NCI-H1436 (cell line): ENCODE measurements at places on chromosomes 7 and 10.

GRCh38 chr10:33274096-33274785, 60.2 kb downstream of the NRP1 start:
- DNase-seq, result no peak

DNA sequence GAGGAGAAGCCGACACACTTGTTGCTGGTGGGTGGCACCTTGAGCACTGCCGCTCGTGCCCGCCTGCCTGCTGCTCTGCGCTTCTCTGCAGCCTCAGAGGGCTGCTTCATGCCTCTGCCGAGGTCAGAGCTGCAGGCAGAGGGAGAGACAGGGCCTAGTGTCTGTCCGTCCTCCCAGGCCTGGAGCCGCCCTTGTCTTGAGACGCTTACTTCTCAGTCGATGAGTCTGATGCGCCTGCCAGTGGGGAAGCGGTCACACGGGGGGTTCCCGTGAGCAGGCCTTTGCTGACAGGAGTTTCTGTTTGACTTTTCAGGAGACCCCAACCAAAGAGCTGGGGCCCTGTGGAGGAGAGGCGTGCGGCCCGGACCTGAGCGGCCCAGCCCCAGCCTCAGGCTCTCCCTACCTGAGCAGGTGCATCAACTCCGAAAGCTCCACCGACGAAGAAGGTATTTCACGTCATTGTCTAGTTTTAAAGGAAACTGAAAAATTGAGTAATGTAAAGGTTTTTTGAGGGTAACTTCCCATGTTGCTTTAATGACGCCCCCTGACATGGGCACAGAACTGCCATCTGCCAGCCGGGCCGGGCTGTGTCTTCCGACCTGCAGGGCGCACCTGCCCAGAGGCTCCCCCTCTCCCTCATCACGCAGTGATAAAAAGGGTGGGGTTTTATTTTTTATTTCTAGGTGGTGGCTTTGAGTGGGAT, 7.8 kb upstream of the BHLHA15 start:
- no peak for DNase-seq

GRCh38 chr10:117486606-117487005, 55.9 kb upstream of the EMX2 start:
- DNase-seq, result no peak

- no peak for DNase-seq
Observed at GRCh38 chr10:43057831-43058340, 19.0 kb upstream of the RET start.

DNA sequence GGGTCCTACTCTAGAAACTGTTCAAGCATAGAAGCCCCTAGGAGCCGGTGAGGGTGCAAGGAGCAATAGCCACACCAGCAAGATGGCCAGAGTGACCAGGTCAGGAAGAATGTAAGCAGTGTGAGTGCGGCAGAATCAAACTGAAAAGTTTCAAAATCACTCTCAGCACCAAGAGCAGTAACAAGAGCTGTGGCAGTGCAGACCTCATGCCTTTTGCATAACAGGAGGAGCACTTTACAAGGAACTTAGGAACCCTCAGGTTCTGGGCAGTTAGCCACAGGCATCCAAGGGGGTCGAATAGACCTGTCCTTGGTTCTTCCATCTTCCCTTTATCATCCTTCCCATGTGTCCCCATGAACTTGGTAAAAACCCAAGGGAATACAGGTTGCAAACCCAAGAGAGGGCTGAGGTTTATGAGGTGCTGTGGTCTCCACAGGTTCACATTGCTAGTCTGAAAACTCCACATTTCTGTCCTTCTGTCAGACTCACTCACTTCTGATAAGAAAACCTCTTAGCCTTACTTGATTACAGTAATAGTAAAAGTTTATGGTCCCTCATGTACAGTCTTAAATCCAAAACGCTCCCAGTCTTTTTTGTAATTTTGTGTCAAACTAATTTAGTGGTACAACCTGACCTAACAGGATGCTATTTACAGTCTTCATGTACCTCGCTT, 78.4 kb downstream of the PON1 start:
- no peak for DNase-seq

DNA sequence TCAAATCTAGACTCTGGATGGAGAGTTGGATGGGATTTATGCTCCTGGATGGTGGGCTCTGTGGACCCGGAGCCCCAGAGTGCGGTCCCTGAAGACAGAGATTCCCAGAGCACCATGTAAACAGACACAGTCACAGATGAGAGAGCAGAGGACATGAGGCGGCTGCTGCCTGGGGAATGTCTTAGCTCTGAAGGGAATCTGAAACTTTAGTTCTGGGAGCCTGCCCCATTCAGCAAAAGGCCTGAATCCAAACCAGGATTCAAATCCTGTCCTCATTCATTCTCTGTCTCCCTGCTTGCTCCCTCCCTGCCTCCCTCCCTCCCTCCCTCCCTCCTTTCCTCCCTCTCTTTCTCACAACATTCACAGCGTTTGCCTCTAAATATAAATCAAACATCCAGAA, 49.5 kb upstream of the CALD1 start:
- DNase-seq, result no peak

DNA sequence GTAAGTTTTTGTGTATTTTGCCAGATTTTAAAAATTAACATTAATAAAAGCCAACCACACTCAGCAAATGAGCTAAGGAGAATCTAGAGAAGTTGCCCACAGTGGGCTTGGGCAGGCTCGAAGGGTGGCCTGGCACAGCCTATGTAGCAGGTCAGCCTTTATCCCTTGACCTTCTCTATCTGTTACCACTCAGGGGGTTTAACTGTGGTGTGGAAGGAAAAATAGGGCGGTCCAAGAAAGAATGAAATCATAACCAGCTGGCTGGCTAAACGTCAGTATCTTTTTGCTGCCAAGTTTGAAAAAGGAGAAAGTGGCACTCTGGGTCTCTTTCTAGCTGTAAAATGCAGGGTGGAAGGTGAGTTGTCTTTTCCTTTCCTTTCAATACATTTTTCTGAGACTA, 130.3 kb upstream of the ASAH2 start:
- no peak for DNase-seq

DNA sequence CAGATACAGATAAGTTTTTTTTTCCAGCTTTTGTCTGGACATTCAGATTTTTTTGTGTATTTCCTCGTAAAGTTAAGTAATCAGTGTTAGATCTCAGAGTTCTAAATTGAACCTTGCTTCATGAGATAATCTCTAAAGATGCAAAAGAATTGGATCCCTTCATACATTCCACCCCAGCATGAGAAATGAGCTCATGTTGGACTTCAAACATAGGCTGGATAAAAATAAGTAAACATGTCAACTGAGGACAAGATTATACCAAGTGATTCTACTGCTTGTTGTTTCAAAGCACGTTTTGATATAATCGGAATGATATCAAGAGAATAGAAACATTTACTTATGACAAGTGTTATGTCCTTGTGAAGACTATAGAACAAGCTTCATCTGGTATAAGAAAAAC, 117.0 kb upstream of the DKK1 start:
- no peak for DNase-seq

DNA sequence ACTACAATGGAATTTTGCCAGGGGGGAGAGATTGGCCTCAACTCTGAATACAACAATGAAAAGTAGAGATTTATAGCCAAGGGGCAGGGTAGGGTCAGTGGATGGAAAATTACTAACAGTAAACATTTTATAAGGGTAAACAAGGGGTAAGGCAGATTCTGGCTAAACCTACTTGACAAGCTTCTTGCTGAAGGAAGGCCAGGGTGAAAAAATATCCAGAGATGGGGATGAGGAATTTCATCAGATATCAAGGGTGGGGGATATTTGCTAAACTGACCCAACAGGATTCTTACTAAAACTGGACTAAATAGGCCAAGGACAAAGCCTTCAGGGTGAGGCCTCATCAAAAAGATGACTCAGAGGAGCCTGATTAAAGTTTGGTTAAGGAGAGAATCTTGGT, 156.3 kb downstream of the RTKN2 start:
- DNase-seq, result no peak

- DNase-seq, result no peak
Observed at GRCh38 chr7:131183611-131184119, 144.0 kb upstream of the MKLN1 start.

- no peak for DNase-seq
Observed at GRCh38 chr10:83476211-83476610, 663.1 kb upstream of the GHITM start.

DNA sequence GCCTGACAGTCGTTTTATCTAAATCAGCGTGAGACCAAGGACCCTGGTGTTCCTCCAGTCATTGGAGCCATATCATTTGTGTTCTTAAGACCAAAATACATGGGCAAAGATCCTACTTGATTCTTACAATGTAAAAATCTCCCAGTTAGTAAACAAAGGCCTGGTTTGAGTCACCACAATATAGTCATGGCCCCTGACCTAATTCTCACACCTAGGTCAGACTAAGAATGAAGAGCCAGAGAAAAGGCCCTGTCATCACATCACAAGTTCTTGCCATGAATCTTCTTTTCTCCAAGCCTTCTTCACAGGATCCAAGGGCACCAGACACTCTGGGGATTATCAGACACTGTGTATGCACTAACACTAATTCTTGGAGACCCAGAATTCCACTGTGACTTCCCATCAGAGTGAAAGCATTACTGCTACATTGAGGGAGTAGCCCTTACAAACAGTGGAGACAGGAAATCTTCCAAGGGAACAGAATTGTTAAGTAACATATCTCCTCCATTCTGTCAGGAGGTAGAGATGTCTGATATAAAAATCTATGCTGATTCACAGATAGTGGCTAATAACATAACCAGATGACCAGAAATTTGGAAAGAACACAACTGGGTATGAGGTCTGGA, 7.6 kb upstream of the ERVW-1 start:
- DNase-seq, result no peak

- DNase-seq, result no peak
Observed at GRCh38 chr7:120989257-120990220, 1.0 kb downstream of the CPED1 start.

- no peak for DNase-seq
Observed at GRCh38 chr10:86317949-86318725, 48.5 kb downstream of the GRID1 start.

GRCh38 chr10:122171302-122172075, 99.6 kb upstream of the BTBD16 start:
- DNase-seq, result no peak

- DNase-seq, result no peak
Observed at GRCh38 chr10:81135851-81136250, 598.1 kb downstream of the SH2D4B start.

DNA sequence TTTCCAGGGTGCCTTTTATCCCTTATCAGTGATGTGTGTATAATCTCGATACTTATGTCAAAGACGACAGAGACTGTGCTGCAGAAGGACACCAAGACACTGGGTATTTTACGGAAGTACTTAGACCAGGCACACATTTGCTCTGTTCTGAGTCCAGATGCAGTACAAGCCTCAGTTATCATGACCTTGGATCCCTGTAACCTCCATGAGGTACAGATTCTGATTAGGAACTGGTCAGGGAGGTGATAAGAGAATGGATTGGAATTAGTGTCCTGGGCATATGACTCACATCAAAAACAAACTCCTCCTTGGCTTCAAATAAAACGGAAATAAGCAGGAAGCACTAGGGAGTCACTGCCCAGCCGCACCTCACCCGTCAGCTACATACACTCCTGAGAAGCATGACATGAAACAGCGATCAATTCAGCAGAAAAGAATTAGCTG, 146.5 kb downstream of the SFMBT2 start:
- DNase-seq, result no peak

- DNase-seq, result no peak
Observed at GRCh38 chr7:28706584-28706983, 251.5 kb downstream of the TRIL start.

- DNase-seq, result no peak
Observed at GRCh38 chr7:151122276-151122675, 36.0 kb downstream of the AGAP3 start.

GRCh38 chr10:121984463-121984862, 4.5 kb upstream of the TACC2 start:
- no peak for DNase-seq

DNA sequence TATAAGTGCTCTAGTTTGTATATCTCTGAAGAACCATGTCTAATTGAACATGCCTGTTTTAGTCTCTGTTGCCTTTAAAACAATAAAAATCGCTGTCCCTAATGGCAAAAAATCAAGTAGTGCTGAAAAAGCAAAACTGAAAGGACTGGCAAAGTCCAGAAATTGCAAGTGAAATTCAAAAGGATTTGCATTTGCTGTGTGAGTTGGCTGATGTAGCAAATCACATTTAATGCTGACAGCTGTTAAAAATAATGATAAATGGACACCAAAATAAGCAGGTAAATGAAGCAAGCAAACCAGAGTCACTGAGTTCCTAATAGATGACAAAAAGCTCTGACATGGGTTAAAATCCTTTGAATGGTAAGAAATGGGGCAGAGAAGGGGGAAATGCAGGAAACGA, 874.1 kb downstream of the GRM8 start:
- DNase-seq, result no peak

GRCh38 chr10:103265717-103266329, 11.1 kb upstream of the INA start:
- DNase-seq, result no peak

- DNase-seq, result no peak
Observed at GRCh38 chr10:31073996-31074721, 42.5 kb upstream of the ZNF438 start.

- no peak for DNase-seq
Observed at GRCh38 chr7:127819975-127820731, 168.2 kb downstream of the SND1 start.

- DNase-seq, result no peak
Observed at GRCh38 chr10:50653142-50653541, 29.4 kb upstream of the SGMS1 start.

GRCh38 chr10:1044964-1045363, 4.0 kb downstream of the IDI1 start:
- DNase-seq, result no peak

- DNase-seq, result no peak
Observed at GRCh38 chr7:75937958-75938786, 23.2 kb downstream of the POR start.

DNA sequence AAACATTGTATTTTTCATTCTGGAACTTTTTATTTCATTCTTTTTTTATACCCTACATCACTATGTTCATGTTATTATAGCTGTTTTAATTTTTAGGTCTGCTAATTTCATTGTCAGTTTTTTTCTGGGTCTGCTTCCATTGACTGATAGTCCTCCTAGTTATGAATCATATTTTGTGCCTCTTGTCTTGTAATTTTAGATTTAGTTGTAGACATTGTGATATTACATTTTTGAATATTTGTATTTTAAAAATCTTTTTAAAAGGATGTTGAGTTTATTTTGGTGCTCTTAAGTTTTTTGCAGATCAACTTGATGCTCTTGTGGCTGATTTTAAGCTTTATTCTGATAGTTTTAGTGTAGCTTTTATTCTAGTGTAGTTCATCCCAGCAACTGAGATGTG, 57.6 kb downstream of the BTRC start:
- no peak for DNase-seq

DNA sequence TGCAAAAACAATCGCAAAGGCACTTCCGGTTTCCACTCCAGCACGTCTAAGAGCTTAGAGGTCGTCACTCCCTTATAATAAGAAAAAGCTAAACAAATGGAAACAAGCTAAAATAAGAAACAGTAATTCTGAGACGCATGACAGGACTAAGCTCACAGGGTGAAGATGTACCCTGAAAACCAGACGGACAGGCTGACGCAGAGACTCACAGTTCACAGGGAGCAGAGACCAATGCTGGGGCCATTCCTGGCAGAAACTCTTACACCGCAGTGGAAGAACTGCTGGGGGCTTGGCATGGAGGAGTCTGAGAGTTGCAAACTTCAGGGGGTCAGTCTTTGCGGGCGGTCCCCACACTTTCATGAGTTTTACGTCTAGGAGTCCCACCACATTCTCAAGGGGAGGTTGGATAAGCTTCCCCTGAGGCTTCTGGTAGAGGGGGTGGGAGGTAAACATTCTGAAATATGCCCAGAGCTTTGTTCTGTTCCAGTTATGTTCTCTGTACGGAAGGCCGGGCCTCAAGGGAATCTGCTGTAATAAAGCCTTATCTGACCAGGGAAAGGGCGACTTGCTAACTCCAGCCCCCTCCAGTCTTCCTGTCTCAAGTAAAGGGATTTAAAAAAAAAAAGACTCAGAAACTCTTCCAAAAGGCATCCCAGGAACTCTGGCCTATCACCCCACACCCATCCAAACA, 47.8 kb downstream of the BRI3 start:
- no peak for DNase-seq
